Activated CD8-positive, alpha-beta memory T cell treated with anti-CD3 and anti-CD28 coated beads, Interleukin-2, amount 50 U/mL, for 4 hours (primary cell): ENCODE measurements at places on chromosomes 16 and 17.

- no peak for DNase-seq
Observed at GRCh38 chr17:48592057-48592514, 1.5 kb downstream of the HOXB5 start.

DNA sequence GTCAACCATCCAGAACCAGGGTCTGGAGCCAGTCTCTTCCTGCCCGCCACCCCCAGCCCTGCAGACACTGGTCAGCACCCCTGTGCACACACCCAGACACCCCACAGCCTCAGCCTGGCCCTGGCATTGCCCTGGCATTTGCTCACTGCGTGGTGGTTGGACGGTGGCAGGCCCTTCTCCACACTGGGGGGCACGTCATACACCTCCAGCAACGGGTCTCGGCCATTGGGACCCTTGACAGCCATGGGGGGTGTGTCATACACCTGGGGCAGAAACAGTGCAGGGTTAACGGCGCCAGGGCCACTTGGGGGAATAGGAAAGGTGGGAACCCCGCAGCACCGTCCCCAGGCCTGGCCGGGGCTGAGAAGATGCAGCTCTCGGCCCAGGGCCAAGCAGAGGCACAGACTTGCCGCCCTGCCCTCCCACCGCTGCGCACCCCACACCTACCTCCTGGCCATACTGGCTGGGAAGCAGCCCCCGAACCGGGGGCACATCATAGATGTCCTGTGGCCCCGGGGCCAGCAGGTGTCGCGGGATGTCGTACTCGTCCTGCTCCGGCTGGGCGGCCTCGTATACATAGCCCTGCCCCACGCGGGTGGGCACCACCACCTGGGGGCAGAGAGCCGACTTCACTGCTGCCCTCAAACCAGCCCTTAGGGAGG lies 14.6 kb downstream of the BCAR1 start:
- DNase-seq, result no peak

- no peak for DNase-seq
Observed at GRCh38 chr16:61676740-61677139, 359.5 kb downstream of the CDH8 start.

- DNase-seq, result no peak
Observed at GRCh38 chr16:88343271-88343791, 39.4 kb upstream of the ZNF469 start.

GRCh38 chr17:79159926-79160325 lies 85.3 kb downstream of the ENGASE start:
- DNase-seq, result no peak

GRCh38 chr16:58187092-58187491 lies 10.8 kb downstream of the CSNK2A2 start:
- DNase-seq, result no peak

GRCh38 chr17:75219815-75220214 lies 14.3 kb downstream of the NUP85 start:
- DNase-seq, result no peak

DNA sequence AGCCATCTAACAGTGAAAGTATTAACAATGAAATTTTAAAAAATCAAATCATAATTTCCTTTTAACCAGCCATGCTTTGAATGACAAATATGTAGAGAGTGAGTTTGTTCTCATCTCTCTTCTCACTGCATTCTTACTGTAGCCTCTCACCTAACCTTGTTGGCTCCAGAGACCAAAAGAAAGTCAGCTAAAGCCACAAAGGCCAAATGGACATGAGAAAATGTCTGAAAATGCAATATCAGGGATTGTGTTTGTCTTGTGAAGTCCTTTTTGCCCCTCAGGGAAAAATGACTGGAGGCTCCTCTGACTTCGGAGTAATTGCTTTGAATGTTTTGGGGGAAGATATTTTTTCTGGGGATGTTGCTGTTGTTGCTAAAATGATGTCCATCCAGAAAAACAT lies 166.3 kb downstream of the SLC39A11 start:
- DNase-seq, result no peak

- no peak for DNase-seq
Observed at GRCh38 chr16:66920299-66920590, 1.6 kb upstream of the CDH16 start.

DNA sequence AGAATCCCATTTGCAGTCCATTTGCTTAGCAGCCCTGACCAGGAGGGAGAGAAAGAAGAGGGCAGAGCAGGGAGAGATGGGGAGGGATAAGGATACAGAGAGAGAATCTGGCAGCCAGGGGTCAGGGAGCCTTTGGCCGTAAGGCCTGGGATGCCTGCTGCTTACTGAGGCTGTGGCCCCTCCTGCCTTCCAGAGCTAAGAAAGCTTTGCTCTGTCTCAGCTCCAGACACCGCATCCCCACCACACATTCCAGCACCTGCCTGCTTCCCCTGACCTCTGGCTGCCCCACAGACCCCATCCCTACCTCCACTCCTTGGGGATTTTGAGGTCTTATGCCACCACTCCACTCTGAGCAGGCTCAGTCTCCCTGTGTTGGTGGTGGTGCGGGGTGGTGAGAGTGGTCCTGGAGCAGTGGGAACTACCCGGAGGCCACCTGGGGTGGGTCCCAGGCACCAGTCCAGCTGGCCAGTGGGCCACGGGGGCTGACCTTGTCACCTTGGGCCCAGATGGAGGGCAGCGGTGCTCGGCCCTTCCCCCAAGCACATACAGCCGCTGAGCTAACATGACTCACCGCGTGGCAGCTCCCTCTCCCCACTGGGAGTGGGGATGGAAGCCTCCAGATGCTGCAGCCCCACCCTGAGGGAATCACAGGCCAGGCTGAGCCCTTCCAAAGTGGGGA lies 58.3 kb downstream of the RAI1 start:
- no peak for DNase-seq

- no peak for DNase-seq
Observed at GRCh38 chr17:4815043-4815675, 8.2 kb downstream of the PLD2 start.

- DNase-seq, result no peak
Observed at GRCh38 chr17:76014925-76015261, 12.2 kb downstream of the EVPL start.

- no peak for DNase-seq
Observed at GRCh38 chr17:64426596-64426995, 22.3 kb upstream of the MILR1 start.

GRCh38 chr17:68437979-68438822 lies 19.1 kb downstream of the WIPI1 start:
- peak; percentile 25 for DNase-seq

GRCh38 chr16:5333126-5333525 lies 235.5 kb upstream of the EEF2KMT start:
- no peak for DNase-seq
